ENCODE measurements at places on chromosomes 5 and 9.
A peak's percentile ranks its signal among the peaks of the same experiment; 100 is the strongest.

DNA sequence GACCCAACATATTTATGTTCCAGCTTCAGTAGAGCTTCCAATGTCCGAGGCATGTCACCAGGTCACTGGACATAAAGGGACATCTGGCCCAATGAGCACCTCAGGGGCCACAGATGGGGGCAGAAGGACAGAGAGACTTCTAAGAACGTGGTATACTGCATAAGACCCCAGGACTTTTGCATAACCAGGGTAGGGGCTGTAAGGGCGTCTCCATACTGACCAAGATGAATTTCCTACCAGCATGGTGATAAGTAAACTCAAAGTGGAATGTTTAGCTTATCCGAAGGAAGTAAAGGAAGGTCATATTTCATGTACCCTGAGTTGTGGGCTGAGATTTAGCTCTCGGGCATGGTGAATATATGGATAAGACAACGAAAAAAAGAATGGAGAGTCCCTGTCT lies 17.5 kb upstream of the COL27A1 start:
- no peak for DNase-seq

DNA sequence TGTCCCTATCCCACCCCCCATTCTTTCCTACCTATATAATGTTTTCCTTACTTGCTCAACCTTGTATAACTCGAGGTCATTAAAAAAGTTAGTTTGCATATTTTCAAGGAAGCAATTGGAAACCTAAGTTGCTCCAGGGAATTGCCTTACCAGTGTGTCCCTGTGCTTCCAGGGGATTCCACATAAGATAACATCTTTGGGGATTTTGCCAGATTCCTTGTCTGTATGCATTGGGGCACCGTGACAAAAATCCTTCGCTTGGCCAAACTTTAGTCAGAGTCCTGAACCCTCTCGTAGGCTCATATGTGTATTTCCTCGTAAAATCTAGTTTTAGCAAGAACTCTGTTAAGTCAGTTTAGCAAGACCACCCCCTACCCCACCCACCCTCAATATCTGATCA lies 14.7 kb upstream of the OSMR start:
- DNase-seq: no peak

DNA sequence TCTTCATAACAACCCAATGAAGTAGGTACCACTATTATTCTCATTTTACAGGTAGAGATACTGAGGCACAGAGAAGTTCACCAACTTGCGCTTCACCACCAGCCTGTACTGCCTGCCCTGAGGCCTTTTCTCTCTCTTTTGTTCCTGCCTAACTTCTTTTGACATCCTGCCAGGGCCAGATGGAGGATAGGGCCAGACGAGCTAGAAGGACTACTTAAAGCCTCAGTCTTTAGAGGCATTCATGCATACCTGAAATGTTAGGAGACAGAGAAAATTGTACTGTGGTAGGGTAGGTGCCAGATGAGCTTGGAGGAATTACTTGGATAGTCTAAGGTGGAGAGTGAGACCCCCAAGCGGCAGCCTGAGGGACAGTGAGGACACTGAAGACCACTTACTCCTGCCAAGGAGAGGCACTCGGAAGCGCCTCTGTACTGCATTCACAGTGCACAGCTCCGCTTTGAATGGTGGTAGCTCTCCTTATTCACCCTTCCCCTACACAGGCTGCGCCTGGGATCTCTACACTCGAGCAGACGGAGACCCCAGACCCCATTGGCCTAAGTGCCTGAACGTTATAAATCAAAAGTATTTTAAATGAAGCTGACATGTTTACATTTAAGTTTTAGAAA lies 6.2 kb upstream of the ORM1 start:
- no peak for DNase-seq

DNA sequence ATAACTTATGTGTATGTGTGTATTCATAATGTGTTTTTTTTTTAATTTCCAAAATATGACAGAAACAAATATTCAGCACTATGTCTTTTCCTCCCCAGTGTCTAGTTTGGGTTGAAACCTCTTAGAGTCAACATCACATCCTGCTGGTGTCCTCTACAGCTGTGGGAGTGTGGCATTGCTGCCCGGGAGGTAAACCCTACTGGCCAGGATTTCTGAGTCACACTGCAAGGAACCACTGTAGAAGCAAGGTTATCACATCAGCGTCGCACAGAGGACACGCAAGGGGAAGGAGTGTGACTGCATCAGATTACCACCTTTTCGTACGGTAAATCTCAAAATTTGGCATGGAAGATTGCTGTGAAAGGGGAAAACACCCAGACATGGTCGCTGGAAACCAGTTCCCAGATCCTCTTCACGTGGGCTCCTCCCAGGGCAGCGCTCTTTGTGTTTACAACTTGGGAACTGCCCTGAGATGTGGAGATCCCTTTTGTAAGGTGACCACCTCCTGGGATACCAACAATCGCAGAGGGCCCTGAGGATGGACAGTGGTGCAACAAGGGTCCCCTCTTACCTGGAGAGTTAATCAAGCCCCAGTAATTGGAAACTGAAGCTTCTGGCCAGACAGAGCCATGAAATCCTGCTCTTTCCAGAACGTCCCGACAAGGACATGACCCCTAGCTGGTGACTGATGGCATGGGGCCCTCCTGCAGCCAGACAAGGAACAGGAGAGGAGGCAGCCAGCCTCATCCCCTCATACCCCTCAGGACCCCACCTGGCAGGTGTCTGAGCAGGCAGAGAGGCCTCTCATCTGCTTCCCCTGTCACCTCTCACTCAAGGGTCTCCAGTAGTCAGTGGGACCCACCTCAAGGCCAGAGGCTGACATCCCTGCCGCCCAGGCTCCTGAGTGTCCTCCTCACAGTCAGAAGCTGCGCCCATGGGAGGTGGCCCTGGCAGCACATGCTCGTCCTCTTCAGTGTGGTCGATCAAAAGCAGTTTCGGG lies 194.7 kb downstream of the MED10 start:
- no peak for DNase-seq

DNA sequence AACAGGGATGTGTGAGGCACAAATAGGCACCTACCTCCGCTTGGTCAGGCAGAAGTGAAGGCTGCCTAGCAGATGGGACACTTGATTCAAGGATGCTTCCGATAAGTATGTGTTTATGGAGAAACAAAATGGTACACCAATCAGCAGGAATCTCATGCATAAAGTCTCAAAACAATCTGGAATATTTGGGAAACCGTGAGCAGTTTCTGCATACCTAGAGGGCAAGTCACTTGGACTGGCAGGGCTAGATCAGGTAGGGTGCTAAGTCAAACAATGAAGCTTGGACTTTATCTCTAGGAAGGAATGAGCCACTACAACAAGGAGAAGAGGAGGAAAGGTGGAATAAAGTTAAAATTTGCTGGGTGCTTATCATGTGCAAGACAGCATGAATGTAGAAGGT lies 5.5 kb downstream of the EPB41L4A start:
- DNase-seq: no peak

- DNase-seq: no peak
Measured at GRCh38 chr9:134725605-134725940, 84.0 kb downstream of the COL5A1 start.

- DNase-seq: no peak
Measured at GRCh38 chr5:168833936-168834335, 254.8 kb upstream of the PANK3 start.

DNA sequence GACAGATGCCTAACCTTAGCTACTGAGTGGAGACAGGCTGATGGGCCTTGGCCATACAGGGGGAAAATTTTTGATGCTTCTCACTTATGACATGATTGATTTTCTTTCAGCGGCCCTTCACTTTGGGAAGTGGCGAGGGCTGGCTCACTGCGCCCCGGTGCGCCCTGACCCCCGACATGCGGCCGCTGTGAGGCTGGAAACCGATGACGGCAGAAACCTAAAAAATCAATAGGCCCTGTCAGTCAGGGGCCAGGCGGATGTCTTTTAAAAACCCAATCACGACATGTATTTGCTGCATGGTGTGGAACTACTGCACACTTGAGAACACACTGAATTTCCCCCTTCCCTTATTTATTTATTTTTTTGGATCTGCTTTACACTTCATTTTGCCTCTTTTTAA lies 121.7 kb downstream of the EBF1 start:
- DNase-seq: no peak

- peak; percentile 76 for DNase-seq
Measured at GRCh38 chr5:109410389-109411148, 795 bp upstream of the PJA2 start.

DNA sequence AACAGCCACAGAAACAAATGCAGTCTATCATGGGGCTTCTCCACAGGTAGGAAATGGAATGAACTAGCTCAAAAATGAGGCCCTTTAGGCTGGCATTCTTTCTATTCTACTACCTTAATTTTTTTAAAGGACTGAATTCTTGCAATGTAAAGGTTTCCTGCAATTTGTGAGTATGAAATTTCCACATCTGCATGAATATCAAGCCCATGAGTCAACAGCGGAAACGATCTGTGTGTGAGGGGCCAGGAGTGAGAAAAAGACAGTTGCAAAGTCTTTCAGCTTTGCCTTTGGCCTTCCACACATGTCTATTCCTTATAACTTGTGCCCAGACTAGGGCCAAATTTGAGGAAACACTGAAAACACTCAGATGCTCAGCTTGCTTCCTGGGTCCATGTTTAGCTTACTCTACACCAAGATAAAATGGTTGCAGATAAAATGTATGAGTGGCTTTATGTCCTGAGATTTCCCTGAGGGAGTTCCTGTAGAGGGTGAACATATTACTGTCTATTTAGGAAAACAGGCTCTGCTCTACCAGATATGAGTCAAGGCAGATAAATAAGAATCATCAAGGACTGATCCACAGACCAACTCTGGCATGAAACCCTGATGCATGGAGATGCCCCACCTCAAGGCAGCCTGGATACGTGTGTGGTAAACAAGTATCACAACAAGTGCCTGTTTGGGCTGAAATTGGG lies 46.5 kb downstream of the RETREG1 start:
- DNase-seq: no peak

DNA sequence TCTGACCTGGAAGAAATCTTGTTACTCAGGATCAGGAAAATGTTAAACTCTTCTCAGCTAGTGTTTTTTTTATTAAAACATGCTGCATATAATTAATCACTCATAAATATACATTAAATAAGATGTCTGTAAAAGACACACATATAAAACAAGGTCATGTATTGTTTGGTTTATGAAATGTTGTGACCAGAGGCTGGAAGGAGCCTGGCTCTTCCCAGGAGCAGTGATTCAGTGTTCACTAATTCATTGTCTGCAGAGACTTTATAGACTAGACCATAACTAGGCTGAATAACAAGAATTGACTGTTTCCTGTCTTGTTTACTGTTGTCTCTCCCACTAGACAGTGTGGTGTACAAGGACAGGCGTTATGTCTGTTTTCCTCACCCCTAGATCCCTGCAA lies 49.1 kb upstream of the ANKRD55 start:
- no peak for DNase-seq

DNA sequence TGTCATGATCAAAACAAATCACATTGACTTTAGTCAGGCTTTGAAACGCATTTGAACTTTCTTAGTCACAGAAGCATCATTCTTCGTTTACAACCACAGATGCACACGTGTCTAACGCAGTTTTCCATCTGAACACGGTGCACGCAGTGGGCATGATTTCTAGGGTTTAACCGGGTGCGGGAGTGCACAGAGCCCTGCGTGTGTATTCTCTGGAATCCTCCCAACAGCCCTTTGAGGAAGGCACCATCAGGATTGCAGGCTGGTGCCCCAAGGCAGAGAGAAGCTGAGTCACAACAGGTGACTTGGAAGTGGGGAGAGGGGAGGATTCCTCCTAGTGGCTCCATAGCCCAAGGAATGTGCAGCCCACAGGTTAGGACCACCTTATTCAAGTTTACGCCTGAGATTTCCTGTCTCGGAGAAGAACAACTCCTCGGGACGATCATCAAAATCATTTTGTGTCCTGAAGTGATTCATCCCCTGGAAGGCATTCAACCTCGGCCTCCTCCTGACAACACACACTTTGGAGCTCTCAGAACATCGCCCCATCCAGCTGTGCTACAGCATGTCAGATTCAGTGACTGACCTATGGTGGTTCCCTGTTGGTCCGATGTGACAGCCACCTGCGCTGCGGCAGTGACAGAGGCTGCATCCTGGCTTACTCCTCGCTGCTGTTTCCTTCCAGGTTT lies 13.1 kb downstream of the ROPN1L start:
- no peak for DNase-seq

DNA sequence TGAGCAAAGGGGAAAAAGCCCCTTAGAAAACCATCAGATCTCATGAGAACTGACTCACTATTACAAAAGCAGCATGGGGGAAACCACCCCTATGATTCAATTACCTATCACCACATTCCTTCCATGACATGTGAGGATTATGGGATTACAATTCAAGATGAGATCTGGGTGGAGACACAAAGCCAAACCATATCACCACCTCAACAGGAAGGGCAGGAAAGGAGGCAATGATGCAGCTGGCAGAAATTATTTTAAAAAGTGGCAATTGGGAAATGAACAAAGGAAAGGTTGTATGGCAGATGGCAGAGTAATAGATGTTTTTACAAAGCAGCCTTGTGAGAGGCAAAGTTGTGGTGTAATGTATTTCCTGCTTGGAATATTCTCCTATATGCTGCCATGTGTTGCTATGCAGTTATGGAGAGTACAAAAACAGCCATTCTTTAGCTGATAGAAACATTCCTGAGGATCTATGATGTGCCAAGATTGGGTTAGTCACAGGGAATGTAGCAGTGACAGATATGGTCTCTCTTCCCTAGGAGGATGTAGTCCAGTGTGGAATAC lies 138.8 kb downstream of the SMC2 start:
- DNase-seq: no peak

All from posterior cingulate gyrus (tissue), 11 donors.